NCI-H2081 treated with DMSO at 0.1 percent for 48 hours (cell line): ENCODE measurements at places on chromosomes 2 and 18.

- no peak for DNase-seq
These were observed 11.5 kb upstream of the SERPINB13 start for GRCh38 chr18:63575681-63576080.

DNA sequence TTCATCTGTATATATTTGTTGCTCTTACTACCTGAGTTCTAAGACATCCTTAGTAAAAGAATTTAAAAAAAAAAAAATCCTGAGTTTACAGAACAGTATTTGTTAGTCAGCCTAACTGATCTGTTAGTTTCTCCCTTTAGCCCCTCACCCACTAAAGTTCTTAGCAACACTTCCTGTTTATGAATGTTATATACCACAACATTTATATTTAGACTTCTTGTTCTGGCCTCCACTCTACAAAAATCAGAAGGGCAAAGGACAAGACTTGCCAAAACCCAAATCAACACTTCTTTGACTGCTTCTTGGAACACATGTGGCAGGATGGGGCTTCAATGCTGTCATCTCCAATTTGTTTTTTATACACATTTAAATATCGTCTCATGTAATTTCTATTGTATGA lies 71.1 kb downstream of the MGAT5 start:
- DNase-seq: no peak

DNA sequence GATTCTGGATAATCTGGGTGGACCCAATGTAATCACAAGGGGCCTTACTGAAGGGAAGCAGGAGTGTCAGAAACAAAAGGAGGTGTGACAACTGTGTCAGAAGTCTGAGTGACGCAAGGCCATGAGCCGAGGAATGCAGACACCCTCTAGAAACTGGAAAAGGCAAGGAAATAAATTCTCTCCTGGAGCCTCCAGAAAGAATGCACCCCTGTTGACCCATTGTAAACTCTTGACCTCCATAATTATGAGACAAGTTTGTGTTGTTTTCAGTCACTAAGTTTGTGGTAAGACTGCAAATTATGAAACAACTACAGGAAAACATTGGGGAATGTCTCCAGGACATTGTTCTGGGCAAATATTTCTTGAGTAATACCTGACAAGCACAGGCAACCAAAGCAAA lies 47.3 kb upstream of the B3GNT7 start:
- DNase-seq: no peak

GRCh38 chr2:104318001-104318665 lies 535.8 kb upstream of the POU3F3 start:
- DNase-seq: no peak

- DNase-seq: no peak
These were observed 103.1 kb upstream of the ARHGAP28 start for GRCh38 chr18:6626457-6626856.

DNA sequence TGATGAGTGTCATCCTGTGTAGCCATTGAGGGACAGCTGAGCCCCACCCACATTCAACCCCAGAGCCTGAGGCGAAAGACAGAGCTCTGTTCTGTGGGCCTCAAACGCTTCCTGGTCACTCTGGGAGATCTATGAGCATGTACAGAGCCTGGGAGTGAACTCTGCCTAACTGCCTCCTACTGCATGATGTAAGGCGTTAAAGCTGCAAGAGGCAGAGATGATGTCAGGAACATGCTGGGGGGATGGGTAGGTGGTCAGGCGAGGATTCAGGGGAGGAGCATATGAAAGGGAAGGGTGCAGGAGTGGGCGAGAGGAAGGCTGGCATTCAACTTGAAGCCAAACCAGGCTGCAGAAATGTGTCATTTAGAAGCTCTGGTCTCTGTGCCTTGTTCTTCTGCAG lies 181.0 kb downstream of the TFCP2L1 start:
- DNase-seq: no peak

- DNase-seq: no peak
These were observed 550 bp downstream of the RAB1A start for GRCh38 chr2:65129286-65129825.

GRCh38 chr18:63979409-63979920 lies 9.6 kb downstream of the SERPINB8 start:
- DNase-seq: peak; percentile 38

GRCh38 chr2:169173876-169174275 lies 104.5 kb downstream of the DHRS9 start:
- no peak for DNase-seq

- DNase-seq: no peak
These were observed 18.7 kb upstream of the IHH start for GRCh38 chr2:219079417-219079816.

- no peak for DNase-seq
These were observed 26.7 kb upstream of the PRLH start for GRCh38 chr2:237539681-237540080.

DNA sequence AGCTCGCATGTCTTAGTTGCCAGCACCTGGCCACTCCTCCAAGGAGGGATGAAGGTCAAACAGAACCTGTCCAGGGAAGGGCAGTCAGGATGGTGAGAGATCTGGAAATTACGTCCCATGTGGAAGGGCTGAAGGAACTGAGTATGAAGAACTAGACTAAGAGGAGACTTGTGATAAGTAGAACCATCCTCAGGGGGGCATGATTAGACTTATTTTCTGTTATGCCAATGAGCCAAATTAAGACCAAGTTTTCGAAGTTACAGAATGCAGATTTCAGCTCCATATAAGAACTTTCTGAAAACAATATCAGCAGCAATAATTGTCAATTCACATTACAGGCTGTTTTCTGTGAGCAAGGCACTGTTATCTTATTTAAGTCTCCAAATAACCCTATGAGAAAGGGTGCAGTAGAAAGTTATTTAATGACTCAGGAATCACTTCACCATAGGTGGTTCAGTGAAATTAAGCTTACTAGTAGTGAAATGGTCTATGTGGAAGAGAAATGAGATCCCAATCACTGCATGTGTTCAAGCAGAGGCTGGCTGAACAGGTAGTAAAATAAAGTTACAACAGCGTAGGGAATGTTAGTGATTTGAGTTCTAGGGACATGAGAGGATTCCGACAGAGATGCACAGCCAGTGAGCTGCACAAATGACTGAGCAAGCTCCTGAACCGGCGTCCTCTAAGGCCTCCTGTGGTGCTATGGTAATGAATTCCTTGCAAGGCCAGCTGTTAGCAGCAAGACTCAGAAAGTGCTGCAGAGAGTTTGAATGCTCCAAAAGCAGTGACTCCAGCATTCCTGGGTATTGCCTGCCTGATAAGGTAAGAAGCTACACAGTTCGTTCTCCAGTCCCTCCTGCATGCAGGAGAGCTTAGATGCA lies 4.5 kb upstream of the DYM start:
- DNase-seq: no peak

- no peak for DNase-seq
These were observed 103.0 kb upstream of the FBXO11 start for GRCh38 chr2:48009256-48009655.

- no peak for DNase-seq
These were observed 127.8 kb downstream of the CCBE1 start for GRCh38 chr18:59569390-59569791.

GRCh38 chr2:132814651-132815050 lies 144.6 kb upstream of the LYPD1 start:
- no peak for DNase-seq

DNA sequence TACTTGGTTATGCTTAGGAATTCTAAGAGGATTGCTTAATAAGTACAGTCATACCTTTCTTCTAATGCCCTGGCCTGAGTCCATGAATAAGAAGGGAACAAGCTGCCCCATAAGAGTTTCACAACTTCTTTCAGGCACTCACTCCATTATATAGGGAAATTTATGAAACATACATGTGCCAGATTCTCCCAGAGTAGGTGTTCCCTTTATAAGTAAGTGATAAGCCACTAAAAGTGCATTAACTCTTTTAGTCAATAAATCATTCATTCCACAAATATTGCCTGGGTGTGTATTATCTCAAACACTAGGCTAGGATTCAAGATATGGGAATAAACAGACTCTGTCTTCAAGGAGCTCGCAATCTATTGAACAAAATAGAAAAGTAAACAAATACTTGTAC lies 84.5 kb upstream of the RBBP8 start:
- no peak for DNase-seq

- DNase-seq: no peak
These were observed 57.1 kb downstream of the UGP2 start for GRCh38 chr2:63898839-63899238.

GRCh38 chr2:205053827-205054410 lies 508.6 kb downstream of the PARD3B start:
- DNase-seq: no peak

DNA sequence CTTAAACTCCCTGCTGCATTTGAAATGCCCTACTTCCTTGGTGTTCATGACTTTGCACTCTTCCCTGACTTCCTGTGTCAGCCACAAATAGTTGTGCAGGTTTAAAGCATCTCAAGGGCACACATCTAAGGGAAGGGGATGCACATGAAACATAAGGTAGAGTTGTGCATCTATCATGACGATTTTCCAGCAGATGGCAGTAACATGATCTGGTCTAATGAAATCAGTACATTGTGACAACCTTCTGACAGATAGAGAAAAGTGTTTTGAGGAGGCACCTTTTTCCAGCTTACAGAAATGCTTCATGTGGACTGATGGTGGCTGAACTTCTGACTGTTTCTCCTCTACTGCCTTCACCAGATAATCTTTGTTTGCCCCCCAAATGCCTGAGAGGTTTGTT lies 238.9 kb downstream of the XIRP2 start:
- no peak for DNase-seq

GRCh38 chr2:181573140-181573736 lies 83.7 kb downstream of the CERKL start:
- no peak for DNase-seq

- no peak for DNase-seq
These were observed 111.7 kb downstream of the CDH2 start for GRCh38 chr18:28065031-28065792.

GRCh38 chr2:63792530-63792929 lies 49.2 kb upstream of the UGP2 start:
- DNase-seq: no peak

DNA sequence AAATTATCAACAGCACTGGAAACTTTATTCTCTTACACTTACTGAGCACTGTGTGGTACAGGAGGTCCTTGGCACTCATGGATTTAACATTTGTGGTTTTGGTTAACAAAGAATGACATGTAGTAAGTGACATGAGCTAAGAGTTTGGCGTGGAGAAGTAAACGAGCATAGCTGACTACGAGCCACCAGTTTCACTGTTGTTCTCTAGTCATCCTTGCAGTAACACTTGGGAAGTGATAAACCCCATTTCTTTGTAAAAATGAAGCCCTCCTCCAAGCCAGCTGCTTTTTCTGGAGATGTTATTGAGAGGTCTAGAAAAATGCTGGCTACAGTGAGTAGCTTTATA lies 32.7 kb downstream of the QPCT start:
- DNase-seq: no peak

- DNase-seq: no peak
These were observed 50.9 kb downstream of the MYCN start for GRCh38 chr2:15991231-15991630.

DNA sequence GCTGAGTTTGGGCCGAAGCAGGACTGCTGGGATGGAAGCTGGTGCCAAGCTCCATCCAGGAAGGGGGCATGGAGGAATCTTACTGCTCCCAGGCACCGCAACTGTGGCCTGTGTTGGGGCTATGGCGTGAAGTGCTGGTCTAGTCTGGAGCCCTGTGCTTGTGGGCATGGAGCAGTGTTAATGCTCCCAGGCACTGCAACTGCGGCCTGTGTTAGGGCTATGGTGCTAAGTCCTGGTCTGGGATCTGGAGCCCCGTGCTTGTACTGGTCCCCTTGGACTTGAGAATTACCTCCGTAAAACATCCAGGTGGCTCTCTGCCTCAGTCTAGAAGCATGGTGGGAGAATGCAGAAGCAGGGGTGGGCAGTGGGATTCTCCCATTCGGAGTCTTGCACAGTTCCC lies 1379.4 kb upstream of the ACVR2A start:
- DNase-seq: no peak

GRCh38 chr2:166360426-166360825 lies 15.3 kb downstream of the SCN9A start:
- DNase-seq: no peak

GRCh38 chr18:39190508-39190907 lies 1624.9 kb upstream of the CELF4 start:
- no peak for DNase-seq

DNA sequence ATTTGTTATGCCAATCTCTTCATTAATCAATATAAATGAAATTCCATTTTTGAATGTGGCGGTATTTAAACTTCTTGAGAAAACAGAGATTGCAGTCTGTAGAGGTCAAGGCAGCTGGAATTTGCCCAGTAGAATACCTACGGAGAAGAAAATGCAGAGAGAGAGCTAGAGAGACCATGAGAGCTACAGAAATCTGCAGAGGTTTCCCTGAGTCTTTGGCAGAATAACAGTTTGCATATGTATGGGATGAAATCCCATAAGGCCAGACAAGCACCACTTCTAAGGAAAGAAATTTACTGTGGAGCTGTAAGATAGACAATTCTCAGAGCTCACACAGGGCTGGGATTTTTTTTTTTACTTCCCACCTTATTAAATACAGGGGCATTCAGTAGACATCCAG lies 23.6 kb upstream of the TMEFF2 start:
- no peak for DNase-seq

- DNase-seq: no peak
These were observed 9.7 kb downstream of the SERPINB7 start for GRCh38 chr18:63784787-63785452.

- no peak for DNase-seq
These were observed 314.4 kb upstream of the NT5C1B start for GRCh38 chr2:18903750-18904149.

DNA sequence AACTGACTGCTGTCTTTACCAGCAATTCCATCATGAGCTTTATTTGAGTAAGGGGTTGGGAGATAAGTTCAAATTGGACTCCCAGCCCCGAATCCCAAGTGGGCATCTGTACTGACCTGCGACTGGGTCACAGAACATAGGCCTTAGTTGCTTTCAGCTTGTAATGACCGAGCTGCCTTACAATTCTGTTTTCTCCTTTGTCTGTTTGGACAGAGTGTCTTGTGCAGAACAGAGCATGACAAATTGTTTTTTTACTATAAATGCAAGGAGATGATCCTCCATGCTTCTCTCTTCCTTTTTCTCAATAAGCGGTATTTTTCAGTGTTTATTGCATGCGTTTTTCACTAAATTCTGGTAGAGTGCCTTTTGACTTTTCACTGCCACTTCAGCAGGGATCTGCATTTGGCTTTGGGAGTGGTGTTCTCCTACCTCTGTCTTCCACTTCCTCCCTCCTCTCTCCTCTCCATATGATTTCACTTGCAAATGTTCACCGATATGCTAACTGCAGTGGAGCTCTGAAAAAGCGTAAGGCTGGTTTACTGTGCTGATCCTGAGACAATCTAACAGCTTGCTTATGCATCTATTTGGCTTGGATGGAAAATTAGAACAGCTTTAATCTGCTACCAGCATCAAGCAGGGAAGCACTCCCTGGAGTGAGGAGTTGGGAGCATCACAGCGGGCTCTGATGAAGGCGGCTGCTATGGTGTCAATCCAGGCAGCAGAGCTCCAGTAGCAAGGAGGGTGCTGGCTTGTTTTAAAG lies 158.8 kb upstream of the SMIM21 start:
- DNase-seq: no peak
